Gastroesophageal sphincter (tissue), 4 donors: ENCODE measurements at places on chromosomes 16 and 17.

GRCh38 chr17:74303305-74303704 is 22.7 kb upstream of the KIF19 start:
- no peak for ATAC-seq

- peak; percentile 75 for ATAC-seq
Measured at GRCh38 chr17:1491443-1492248, 840 bp downstream of the MYO1C start.

- no peak for ATAC-seq
Measured at GRCh38 chr16:48556913-48557351, 53.0 kb downstream of the N4BP1 start.

DNA sequence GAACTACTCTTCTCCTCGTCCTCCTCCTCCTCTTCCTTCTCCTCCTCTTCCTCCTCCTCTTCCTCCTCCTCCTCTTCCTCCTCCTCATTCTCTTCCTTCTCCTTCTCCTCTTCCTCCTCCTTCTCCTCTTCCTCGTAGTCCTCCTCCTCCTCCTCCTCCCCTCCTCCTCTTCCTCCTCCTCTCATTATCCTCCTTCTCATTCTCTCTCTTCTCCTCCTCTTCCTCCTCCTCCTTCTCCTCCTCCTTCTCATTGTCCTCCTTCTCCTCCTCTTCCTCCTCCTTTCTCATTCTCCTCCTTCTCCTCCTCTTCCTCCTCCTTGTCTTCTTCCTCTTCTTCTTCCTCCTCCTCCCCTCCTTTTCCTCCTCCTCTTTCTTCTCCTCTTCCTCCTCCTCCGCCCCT is 4.1 kb upstream of the PITPNM3 start:
- ATAC-seq, result no peak

GRCh38 chr17:54608634-54609155 is 292.0 kb upstream of the TOM1L1 start:
- ATAC-seq, result no peak

DNA sequence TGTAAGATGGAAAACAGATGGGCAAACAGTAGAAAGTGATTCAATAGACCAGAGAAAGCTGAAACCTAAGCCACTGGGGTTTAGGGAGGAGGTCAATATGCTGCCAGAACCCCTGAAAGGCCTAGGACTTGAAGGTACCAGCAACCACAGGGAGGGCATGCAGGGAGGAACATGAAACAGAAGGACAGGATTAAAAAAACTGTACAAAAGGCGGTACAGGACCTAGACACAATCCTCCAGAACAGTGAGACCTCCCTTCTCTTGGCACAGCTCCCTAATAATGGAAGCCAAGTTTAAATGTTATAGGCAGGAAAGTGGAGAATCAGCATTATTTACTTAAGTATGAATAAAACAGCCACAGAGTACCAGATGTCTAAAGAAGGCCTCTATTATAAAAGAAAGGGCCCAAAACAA is 105.5 kb downstream of the SPAG9 start:
- ATAC-seq, result no peak

GRCh38 chr17:6165806-6166205 is 95.6 kb downstream of the WSCD1 start:
- ATAC-seq, result no peak

- ATAC-seq, result no peak
Measured at GRCh38 chr17:72004611-72005331, 116.0 kb upstream of the SOX9 start.

DNA sequence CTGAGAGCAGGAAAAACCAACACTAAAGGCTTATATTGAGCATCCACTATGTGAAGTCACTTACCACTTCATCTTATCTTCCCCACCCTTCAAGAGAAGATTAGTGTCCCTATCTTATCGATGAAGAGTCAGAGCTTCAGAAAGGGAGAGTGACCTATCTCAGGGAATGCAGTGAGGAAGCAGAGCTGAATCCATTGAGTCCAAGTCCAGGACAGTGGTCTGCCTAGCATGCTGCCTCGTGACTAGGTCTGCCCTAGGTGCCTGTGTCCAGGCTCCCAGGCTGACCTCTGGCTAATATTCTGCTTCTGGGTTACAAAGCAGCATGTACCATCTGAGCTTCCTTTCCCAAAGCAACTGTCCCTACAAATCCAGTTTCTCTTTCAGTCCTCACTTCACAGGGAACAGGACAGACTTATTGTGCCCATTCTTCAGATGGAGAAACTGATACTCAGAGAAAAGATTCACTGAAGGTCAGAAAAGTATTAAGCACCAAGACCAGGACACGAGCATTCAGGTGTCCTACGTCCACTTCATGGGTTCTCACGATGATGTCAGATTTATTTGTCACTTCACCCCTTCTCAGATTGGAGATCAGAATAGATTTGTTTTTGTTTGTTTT is 13.3 kb upstream of the FZD2 start:
- ATAC-seq, result no peak

GRCh38 chr16:66459878-66460277 is 32.8 kb downstream of the BEAN1 start:
- ATAC-seq, result no peak

DNA sequence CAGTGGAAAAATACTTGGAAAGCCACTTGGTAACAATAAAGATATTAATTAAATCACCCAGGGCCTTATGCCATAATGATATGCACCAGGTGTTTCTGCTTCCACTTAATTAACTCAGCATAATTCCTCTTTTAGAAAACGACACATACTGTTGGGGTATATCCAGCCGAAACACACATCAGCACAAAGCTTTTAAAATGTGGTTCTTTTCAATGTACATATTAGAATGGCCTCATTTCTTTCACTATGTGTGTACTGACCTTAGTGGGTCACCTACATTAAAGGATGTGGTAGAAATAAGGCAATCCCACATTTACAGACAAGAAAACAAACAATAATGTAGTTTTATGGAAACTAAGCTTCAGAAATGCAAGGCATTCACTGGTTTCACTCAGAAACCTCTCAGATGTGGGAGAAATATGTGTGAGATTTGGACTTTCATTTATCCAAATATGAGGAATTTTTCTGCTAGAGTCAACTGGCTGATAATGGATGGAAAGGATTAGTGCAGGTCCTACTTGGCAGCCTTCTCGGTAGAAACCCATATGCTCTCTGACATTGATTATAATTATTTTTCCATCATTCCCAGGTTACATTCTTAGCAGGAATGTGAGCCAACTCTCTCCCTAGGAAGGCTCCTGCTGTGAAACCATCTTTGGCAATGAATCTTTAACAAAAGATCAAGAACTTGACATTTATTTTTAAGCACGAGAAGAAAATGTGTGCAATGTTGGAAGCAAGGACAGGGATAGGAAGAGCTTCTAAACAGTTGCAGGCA is 66.7 kb upstream of the DHX40 start:
- peak; percentile 84 for ATAC-seq

DNA sequence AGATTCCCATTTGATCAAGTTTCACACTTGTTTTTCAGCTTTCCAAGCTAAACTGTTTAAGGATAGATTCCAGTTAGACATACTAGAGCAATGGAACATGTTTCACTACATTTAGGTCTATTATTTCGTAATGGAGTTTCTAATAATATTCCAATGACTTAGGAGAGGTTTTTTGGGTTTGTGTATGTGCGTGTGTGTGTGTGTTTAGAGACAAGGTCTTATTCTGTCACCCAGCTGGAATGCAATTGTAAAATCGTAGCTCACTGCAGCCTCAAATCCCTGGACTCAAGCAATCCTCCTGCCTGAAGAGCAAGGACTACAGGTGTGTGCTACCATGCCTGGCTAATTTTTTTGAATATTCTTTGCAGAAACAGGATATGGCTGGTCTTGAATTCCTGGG is 426.3 kb downstream of the ZFHX3 start:
- no peak for ATAC-seq

- no peak for ATAC-seq
Measured at GRCh38 chr16:50305441-50306061, 39.2 kb downstream of the ADCY7 start.

DNA sequence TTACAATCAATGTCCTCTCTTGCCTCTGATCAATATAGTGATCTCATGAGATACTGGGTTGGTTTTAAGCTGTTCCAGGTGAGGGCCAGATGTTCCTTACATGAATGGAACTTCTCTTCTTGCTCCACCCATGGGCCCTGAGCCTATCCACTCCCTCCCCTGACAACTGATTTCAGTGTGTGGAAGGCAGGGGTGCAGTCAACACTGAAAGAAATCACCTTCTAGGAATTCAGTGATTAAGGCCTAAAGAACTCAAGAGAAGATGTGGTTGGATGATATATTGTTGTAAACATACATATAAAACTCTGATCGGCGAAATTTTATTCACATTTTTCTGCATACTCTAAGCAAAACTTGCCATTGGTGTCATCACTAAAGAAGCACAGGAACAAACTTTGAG is 6.7 kb upstream of the GOSR2 start:
- ATAC-seq, result no peak

GRCh38 chr16:65832679-65833078 is 533.8 kb upstream of the CDH5 start:
- ATAC-seq, result no peak

DNA sequence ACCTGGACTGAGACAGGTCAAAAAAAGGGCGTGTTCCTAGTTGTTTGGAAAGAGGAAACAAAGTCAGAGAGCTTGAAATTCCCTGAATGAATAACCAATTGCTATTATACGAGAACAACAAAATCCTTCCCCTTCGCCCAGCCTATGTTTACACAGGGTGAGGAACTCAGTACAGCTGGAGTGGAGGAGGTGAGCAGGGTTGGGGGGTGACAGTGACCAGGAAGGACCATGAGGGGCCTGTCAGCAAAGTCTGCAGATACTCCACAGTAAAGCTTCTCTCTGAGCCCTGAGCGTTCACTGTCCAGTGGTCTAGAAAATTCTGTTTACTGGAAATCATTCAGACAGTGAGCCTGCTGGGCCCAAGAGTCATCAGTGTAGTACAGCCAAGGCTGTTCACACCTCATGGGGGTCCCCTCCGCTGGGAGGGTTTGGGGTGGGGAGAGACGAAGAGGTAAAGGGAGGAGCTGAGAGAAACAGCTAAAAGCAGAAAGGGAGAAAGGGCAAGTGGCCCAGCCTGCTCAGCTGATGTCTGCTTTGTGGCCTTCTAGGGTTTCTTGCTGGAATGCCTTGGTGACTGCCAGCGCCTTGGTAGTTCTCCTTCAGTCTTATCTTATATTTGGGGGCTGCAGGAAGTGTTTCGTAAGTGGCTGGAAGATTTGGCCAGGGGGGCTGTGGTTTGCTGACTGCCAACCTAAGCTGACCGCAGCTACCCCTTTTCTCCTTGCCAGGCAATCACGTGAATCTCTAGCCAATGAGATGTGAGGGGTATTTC is 5.7 kb downstream of the DUSP3 start:
- no peak for ATAC-seq

GRCh38 chr17:78316867-78317789 is 42.7 kb downstream of the SOCS3 start:
- no peak for ATAC-seq

GRCh38 chr17:2892305-2892971 is 96.2 kb downstream of the RAP1GAP2 start:
- ATAC-seq, result no peak

DNA sequence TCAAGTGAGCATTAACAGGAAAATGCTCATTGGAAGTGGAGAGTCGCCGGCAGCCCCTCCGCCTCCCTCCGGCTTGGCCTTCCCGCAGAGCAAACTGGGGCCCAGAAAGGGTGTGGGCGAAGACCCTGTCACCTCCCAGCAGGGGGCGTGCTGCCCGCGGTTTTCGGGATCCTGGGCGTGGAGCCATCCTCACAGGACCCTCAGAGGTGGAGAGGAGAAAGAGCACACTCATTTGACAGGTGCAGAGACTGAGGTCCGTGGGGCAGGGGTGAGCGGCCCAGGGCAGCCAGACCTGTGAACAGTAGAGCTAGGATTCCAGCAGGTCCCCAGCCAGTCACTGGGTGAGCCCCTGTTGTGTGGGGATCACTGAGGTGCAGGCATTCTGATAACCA is 1002.9 kb downstream of the KCNJ18 start:
- no peak for ATAC-seq

DNA sequence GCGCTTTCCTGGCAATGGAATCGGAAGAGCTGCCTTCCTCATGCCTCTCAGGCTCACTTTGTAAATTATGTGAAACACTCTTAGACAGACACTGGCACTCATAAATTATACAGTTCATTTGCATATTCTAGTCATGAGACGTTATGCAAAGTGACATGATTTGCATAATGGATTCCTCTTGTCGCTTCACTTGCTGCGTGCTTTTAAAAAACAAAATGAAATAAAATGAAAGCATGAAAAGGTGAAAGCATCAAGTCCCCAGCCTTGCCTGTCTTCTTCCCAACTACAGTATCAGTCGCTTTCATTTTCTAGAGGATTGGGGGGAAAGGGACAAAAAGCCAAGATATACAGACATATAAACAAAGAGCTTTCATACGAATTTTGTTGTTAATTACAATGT is 252.8 kb upstream of the PMFBP1 start:
- ATAC-seq, result no peak

DNA sequence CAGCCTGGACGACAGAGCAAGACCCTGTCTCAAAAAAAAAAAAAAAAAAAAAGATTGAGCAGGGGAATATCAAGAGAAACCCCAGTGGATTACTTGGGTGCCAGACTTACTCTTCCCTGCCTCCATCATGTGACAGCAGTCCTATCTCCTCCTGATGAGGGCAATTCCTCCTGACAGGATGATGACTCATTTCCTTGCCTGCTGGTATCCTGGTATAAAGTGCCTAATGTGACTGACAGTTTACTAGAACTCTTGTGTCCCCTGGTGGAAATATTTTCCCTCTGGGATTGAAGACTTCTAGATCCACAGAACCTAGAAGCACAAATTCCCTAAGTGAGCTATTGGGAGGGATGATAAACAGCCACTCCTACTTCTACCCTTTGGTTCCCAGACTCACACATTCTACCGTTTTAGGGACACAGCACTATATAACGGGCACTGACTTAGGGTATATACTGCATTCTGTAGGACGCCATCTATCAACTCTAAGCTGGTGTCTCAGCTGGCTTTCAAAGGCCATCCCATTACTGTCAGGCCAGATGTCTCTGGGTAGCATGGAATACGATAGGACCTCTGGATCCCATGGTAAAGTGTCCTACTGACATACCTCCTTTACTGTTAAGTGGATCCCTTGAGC is 114.6 kb upstream of the MED13 start:
- ATAC-seq, result no peak

DNA sequence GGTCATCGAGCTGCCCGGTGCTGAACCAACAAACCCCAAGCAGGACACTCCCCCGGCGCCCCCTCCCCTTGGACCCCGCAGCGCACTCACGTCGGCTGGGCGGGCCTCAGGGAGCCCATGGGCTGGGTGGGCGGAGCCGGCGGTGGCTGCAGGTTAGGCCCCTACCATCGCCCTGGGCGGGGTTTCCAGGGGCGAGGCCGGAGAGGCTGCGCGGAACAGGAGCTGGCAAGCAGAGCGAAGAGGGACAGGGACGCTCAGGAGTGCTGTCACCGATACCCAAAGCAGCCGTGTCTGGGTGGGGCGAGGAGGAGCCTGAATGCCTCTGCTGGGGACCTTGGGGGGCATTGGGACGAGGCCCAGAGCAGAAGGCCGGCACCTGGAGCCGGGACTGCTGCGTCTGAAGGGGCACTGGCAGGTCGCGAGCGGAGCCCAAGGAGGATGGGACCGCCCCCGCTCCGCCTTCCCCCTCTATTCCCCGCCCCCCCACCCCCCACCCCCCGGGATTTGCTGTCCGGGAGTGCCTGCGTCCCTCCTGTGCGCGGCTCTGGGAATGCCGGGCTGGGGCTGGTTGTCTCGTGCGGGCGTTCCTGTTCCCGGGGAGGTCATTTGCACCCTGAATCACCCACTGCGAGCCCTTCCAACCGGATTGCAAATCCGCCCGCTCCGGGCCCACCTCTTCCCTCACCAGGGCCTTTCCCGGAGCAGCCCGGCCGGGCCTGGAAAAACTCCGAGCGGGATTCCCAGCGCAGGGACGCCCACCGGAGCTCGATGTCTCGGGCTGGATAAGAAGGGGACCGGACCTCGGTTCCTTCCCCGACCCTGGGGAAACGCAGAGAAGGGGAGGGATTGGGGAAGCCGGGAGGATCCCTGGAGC is 902 bp downstream of the ARHGAP27 start:
- ATAC-seq, result peak; percentile 39
